ENCODE measurements at places on chromosomes 3 and 15.

- DNase-seq, result no peak
These were observed 490.8 kb downstream of the CNTN4 start for GRCh38 chr3:2589336-2589969.

DNA sequence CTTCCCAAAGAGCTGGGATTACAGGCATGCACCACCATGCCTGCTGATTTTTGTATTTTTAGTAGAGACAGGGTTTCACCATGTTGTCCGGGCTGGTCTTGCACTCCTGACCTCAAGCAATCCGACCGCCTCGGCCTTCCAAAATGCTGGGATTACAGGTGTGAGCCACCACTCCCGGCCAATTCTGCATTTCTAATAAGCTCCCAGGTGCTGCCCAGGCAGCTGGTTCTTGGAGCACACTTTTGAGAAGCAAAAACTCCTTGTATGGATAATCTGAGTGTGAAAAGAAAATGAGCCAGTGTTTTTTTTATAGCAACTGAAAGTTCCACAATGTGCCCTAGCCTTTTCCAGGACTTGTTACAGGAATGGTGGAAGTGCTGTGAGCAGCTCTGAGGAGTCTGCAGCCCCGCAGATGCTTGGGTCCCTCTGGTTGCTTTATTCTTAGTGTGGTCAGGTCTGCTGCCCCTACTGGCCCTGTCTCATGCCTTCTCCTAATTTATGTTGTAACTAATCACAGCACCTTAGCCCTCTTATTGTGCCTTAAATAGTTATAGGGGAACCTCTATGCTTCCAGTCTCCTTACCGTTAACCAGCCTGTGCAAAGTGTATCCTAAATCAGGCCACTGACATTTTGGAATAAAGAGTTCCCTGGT is 13.5 kb upstream of the KCNAB1 start:
- no peak for DNase-seq

GRCh38 chr3:68256635-68257223 is 602.3 kb upstream of the SUCLG2 start:
- DNase-seq, result no peak

- DNase-seq, result no peak
These were observed 276.2 kb upstream of the CTNNB1 start for GRCh38 chr3:40923143-40923542.

DNA sequence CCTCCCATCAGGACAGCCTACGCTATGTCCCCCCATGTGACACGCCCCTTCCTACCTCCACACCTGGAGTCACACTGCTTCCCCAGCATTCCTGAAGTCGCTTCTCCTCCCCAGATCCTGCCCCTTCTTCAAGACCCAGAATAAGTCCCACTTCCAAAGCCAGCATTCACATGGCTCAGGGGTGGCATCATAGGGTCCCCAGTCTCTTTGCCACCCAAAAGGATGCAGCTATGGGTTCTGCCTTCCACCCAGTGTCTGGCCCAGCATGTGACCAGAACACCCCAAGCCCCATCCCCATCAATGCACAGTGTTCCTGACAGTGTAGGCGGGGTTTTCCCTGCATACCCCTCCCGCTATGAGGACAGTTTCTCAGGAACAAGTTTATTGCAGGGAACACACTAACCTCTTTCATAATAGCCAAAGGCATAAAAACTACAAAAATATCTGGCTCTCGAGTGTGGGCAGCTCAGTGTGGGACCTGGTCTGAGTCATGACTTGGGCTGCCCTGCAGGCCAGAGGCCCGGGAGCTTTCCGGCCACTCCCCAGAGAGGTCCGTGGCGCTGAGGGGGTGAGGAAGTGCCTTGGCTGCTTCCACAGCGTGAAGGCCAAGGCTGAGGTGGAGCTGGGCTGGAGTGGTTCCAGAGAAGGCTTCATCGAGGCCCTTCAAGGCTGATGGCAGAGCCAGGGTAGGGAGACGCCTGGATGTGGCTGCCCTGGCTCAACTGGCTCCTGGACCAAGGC is 5.8 kb downstream of the ISLR start:
- peak; percentile 83 for DNase-seq

Data from COLO829 (cell line).